Activated CD4-positive, alpha-beta T cell treated with anti-CD3 and anti-CD28 coated beads for 24 hours (primary cell): ENCODE measurements at places on chromosomes 7 and 10.

- peak; percentile 10 for DNase-seq
Measured at GRCh38 chr10:30384701-30385201, 35.7 kb upstream of the MTPAP start.

GRCh38 chr7:55387062-55387965 is 22.2 kb downstream of the LANCL2 start:
- no peak for DNase-seq

- no peak for DNase-seq
Measured at GRCh38 chr7:85070967-85071628, 115.8 kb downstream of the SEMA3D start.

DNA sequence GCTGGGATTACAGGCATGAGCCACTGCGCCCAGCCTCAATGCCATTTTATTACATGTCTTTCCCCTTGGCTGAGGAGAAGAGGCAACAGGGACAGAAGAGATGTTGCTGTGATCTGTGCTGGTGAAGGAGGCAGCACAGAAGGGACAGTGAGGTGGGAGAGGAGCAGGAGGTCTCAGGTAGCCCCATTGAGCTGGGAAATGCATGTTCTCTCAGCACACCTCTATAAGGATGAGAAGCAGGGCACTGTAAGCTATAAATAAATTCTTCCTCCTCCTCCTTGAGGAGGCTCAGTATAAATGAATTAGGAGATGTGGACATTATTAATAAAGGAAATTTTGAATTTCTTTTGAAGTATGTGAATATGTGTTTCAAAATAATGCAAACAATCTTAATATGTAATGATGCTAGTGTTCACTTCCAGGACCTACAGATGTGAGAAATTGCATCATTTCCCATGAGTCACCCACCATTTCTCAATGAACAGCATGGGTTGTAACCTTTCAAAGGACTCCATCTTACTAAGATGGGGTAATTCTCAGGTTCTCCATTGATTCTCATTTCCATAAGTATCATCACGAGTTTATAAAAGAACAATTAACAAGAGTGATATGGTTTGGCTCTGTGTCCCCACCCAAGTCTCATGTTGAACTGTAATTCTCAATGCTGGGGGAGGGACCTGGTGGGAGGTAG is 88.9 kb upstream of the ODAD2 start:
- no peak for DNase-seq

- DNase-seq, result no peak
Measured at GRCh38 chr10:47438857-47439474, 44.9 kb downstream of the ANXA8 start.

- no peak for DNase-seq
Measured at GRCh38 chr10:78532480-78533042, 498.9 kb downstream of the RPS24 start.

DNA sequence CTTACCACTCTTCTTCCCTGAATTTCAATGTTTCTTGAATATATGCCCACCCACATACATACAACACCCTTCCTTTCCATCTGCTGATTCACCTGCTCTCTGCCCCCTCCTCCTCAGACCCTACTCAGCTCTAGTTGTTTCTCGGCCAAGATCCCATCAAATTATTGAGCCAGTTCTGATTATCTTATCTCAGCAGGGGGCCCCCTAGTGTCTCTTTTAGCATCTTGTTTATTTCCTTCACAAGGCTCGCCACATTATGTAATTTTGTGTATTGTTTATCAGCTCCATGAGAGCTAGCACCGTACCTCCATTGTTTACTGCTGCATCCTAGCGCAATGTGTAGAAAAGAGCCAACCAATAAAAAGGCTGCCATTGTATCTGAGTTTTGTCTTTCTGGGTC is 71.9 kb downstream of the FAM13C start:
- no peak for DNase-seq

DNA sequence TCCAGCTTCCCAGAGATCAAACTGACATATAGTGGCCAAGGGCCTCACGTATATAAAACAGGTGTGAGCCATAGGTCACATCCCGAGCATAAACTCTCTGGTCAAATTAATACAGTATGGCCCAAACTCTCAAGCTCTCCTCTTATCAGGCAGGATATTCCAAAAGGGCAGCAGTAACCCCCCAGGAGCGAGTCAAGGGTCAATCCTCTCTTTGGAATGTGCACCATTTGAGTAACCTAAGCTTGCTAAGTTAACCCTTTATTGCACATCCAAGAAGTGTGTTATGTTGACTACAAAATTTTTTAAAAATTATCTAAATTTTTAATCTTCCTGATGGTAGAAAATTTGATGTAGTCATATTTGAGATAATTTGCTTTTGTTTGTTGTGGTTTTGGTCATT is 4.5 kb upstream of the TRIM24 start:
- DNase-seq, result no peak

GRCh38 chr10:77492368-77492994 is 145.1 kb downstream of the KCNMA1 start:
- DNase-seq, result no peak

DNA sequence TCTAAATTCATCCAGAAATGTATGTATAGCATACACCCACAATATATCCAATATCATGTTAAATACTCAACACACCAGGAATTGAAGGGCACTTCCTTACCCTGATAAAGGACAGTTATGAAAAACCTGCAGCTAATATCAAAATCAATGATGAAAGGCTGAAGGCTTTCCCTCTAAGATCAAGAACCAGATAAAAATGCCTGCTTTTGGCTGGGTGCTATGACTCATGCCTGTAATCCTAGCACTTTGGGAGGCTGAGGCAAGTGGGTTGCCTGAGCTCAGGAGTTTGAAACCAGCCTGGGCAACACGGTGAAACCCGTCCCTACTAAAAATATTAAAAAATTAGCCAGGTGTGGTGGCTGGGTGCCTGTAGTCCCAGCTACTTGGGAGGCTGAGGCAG is 21.6 kb upstream of the UPP1 start:
- no peak for DNase-seq

DNA sequence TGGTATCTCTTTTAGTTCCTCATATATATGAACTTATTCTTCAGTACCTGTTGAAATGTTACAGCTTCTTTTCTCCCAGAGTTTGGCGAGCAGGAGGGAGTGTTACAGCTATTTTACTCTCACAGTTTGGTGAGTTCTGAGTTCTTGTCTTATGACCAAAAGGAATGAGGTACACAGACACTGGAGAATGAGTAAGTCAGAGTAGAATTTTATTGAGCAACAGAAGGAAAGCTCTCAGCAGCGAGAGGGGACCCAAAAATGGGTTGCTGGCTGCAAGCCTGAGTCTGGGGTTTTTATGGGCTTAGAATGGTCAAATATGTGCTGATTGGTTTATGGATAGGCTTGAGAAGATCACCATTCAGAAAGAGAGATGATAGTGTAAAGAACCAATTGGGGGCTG is 175.2 kb downstream of the CDK14 start:
- no peak for DNase-seq

- no peak for DNase-seq
Measured at GRCh38 chr7:102273749-102274712, 12.6 kb upstream of the SH2B2 start.

- DNase-seq, result no peak
Measured at GRCh38 chr7:68623030-68623429, 975.2 kb upstream of the AUTS2 start.

DNA sequence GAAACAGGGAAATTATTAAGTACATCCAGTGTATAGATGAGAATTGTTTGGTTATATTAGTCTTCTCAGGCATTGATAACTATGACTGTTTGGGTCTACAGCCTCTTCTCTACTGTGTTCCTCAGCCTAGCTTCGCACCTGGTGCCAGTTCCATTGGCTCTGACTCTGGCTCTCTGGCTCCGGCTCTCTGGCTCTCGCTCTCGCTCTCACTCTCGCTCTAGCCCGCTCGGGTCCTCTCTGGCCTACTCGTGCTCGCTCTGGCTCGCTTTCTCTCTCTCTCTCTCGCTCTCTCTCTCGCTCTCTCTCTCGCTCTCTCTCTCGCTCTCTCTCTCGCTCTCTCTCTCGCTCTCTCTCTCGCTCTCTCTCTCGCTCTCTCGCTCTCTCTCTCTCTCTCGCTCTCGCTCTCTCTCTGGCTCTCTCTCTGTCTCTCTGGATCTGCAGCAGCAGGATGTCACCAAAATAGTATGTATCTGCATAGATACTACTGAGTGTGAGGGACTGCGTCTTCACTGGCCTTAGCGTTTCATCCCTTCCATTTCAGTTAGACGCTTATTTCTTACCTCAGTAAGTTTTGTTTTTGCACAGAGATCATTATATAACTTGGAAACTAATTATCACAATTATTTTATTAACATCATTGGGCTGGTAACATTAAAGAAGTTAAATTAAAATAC is 6.5 kb upstream of the SSBP1 start:
- DNase-seq, result no peak

GRCh38 chr10:44723082-44723481 is 188.1 kb upstream of the TMEM72 start:
- DNase-seq, result no peak

GRCh38 chr7:77222065-77222464 is 22.4 kb upstream of the FGL2 start:
- no peak for DNase-seq

- no peak for DNase-seq
Measured at GRCh38 chr7:111108000-111108399, 17.1 kb downstream of the LRRN3 start.

GRCh38 chr10:87546210-87546609 is 41.5 kb downstream of the MINPP1 start:
- no peak for DNase-seq

DNA sequence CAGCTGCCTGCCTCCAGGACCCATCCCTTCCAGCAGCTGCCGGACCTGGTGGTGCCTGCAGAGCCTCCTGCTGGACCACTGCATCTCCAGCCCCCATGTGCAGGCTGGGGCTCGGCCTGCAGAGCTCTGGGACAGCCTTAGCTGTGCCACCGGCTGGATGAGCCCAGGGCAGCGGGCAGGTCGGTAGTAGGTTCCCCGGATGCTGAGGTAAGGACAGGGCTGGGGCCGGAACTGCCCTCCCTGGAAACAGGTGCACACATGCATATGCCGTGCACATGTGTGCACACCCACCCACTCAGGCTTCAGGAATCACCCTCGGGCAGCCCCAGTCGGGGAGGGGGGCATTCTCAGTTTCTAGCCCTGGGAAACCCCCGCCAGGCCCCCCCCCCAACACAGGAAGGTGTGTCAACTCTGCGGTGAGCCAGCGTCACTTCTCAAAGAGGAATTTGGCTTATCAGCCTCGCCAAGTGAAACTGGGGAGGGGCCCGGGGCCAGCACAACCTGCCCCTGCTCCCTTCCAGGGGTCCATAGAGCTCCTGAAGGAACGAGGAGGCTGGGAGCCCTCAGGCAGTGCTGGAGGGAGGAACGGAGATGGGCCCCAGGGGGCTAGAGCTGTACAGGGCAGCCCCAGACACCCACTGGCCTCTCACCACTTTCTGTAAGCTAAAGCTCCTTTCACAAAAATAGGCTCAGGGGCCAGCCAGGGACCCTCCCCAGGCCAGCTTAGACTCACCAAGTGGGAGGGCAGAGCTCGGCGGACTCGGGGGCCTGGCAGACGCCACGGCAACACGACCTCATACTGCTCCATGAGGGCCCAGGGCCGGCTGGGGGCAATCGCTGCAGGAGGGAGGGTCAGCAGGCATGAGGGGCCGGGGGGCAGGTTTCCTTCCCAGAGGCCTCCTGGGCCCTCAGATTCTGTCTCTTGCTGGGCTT is 1.7 kb downstream of the ADAM8 start:
- peak; percentile 80 for DNase-seq

GRCh38 chr7:106865130-106866041 is at the start of gene PIK3CG:
PIK3CG (plus strand) TSS chr7:106865282; CDS start chr7:106867562, 2,280 bp downstream.
- DNase-seq, result no peak

- DNase-seq, result no peak
Measured at GRCh38 chr7:35411331-35411730, 157.4 kb upstream of the TBX20 start.

DNA sequence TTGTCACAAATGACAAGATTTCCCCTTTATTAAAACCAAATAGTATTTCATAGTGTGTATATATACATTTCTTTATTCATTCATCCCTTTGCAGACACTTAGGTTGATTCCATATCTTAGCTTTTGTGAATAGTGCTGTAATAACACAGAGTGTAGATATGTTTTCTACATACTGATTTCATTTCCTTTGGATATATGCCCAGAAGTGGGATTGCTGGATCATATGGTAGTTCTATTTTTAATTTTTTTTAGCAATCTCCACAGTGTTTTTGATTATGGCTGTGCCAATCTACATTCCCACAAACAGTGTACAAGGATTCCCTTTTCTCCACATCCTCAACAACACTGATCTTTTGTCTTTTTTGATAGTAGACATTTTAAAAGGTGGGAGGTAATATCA is 46.4 kb downstream of the CSTF2T start:
- DNase-seq, result no peak

DNA sequence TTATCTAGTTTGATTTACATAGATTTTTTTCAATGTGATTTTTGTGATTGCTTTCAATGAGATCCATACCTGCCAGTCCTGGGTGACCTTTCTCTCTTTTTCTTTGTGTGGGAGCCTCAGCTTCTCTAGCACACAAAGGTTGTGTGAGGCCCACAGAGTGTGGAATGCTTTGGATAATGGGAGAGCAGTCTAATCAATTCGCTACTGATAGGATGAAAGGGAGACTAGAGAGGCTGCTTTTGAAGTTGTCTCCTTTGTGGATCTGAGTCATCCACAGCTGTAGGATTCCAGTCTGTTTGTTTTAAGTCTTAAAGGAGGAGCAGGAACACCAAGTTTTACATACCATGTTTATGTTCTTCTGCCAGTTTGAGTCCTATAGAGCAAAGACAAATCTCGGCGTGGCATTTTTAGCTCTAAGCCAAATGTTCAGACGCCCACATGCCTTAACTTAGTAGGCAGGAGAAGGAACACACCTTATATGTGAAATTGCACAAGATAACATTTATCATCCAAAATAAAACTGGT is 330.0 kb downstream of the ARL4A start:
- no peak for DNase-seq

- no peak for DNase-seq
Measured at GRCh38 chr7:156156734-156157408, 344.6 kb upstream of the SHH start.

DNA sequence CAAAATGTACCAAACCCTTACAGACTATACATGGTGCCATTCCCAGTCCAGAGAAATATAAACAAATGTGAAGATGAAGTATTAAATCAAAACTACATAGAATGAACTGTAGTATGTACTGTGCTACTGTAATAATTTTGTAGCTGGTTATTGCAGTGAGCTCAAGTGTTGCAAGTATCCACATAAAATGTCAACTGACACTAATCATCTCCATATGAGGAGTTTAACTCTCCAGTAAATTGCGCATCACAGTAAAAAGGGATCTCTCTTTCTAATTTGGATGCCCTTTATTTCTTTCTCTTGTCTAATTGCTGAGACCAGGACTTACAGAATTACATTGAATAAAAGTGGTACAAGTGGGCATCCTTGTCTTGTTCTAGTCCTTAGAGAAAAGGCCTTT is 165.5 kb downstream of the CPED1 start:
- no peak for DNase-seq

DNA sequence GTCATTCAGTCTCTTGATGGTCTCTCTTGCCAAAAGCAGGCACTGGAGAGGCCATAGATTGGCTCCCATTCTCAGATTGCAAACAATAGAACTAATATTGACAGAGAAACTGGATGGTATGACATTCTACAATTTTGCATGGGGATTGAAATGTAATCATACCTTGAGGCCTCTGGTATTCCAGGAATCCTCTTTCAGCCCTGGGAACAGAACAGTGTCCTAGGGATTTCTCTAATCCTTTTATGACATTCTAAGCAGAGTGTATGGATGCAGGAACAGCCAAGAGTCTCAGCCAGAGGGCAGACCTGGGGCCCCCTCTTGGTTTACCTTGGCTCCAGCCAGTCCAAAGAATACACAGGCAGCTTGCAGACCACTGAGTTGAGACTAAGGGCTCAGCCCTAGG is 206.4 kb downstream of the KCNMA1 start:
- no peak for DNase-seq

GRCh38 chr10:7915923-7916536 is 97.7 kb downstream of the TAF3 start:
- DNase-seq, result no peak
